ENCODE measurements at places on chromosomes 6 and 20.

DNA sequence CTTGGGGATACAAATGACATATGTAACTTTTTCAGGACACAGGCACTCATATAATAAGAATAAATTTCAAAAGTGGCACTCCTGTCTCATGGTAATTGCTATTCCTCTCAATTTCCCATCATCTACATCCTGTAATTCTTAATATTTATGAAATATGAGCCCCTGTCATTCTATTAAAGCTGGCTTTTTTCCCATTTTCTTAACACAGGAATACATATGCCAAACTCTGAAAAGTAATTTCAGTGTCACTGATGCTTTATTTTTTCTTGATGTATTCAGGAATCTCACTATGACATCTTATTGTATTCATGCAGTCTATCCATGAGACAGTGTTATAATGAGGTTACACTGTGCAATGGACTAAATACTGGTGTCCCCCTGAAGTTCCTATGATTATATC, 24.3 kb upstream of the FKBP1C start:
- DNase-seq = no peak

GRCh38 chr6:152232501-152233151, 404.5 kb downstream of the SYNE1 start:
- DNase-seq = no peak

- DNase-seq = no peak
These were observed 495.7 kb upstream of the JARID2 start for GRCh38 chr6:14750059-14750661.

GRCh38 chr6:75689576-75689975, 59.5 kb upstream of the MYO6 start:
- DNase-seq = no peak

- no peak for DNase-seq
These were observed 3.3 kb downstream of the ACTL10 start for GRCh38 chr20:33669873-33670640.
